ENCODE measurements at places on chromosomes 4 and X.

GRCh38 chr4:67785528-67785927, 31.3 kb upstream of the GNRHR start:
- no peak for DNase-seq

DNA sequence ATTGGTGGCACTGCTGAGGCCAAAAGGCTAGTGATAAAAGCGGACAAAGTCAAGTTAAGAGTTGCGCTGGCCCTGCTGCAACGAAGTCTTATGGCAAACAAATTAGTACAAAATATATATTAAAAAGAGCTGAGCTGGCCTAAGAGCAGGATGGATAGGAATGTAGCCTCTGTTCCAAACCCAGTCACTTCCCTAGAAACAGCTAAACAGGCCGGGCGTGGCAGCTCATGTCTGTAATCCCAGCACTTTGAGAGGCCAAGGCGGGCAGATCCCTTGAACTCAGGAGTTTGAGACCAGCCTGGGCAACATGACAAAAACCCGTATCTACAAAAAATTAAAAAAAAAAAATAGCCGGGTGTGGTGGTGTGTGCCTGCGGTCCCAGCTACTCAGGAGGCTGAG, 32.4 kb upstream of the UGDH start:
- DNase-seq, result no peak

- no peak for DNase-seq
These were observed 247.7 kb upstream of the ARSJ start for GRCh38 chr4:114226968-114227760.

DNA sequence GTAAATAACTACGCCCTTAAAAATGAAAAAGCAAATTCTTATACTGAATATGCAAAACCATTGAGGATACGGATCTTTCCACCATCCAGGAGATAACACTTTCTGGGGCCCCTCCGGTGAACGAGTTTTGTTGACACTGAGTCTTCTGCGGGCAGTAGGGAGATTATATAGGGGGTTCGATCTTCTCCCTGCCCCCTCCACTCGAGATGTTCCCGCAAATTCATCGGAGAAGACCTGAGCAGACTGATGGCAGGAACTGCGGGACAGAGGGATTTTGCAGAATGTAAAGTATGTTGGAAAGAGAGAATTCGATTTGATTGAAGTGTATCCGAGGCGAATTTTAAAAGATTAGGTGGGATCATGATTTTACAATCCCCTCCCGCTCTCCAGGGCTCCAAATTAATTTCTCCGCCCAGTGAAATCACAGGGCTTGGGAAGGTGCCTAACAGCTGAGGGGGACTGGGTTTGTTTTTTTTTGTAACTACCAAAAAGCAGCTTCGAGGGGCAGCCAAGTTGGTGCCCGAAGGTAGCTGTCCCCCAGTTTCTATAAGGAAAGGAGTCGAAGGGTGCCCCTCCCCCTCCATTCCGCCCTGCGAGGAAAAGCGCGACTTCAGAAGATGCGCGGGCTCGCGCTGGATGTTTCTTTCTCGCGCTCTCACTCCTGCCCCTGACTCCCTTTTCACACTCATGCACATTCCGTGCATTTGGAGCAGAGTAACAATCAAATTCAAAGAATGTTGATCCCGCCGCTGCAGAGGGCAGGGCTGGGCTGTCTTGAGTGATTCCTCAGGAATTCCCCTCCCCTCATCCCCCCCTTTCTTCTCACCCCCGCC, 1.2 kb downstream of the TMEM255A start:
- no peak for DNase-seq

GRCh38 chr4:154490583-154491340, 837 bp downstream of the DCHS2 start:
- DNase-seq, result no peak

DNA sequence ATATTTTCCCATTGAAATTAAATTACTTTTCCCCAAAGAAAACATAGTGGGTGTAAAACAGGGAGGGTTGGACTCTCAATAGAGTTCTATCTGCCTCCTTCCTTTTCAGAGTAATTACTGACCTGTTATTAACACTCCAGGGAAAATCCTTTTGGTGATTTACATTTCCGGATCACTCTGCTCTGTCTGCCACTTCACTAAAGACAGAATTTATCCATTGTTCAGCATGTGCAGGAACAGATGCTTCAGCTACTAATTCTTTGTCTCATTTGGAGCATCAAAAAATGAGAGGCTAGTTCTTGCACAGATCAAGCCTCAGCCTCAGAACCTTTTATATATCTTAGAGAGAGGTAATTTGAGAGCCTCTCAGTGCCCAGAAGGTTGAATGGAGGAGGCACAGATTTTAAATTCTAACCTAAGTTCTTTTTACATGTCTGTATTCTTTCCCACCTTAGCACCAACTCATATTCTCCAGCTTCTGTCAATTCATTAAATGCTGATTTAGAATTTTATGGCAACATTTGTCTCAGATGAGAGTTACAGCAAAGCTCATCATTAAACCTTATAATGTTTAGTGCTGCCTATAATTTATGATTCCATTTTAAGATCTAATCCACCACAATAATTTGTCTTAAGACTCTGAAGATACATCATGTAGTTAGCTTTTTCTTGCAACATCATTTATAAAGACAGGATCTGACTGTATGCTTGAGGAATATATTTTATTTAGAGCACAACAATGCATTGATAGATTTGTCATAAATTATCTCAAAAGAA, 1494.4 kb downstream of the STIM2 start:
- no peak for DNase-seq

DNA sequence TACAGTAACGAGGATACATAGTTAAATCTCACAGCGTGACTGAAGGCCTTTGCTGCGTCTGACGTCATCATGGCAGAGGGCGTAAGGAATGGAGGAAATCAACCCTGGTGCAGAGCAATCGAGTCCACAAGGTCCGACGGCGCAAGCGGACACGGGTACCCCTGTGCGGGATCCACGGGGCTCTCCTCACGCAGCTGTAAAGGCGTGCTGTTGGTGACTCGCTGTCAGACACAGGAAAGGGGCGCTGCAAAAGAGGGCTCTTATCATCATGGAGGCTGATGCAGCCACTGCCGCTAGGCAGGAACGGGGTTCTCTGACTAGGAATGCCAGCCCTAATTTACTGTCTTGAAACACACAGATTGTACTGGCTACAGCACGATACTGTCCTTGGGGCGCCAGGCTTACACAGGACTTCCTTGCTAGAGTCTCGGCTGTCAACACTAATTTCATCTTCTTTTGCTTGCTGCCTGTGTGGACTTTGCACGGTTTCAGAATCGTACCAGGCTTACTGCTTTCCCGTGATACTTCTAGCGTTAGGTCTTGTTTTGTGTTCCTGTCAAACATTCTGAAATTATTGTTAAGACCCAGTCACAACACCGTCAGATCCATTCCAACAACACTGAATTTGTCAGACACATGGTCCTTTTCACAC, 13.6 kb downstream of the RNF212 start:
- no peak for DNase-seq

DNA sequence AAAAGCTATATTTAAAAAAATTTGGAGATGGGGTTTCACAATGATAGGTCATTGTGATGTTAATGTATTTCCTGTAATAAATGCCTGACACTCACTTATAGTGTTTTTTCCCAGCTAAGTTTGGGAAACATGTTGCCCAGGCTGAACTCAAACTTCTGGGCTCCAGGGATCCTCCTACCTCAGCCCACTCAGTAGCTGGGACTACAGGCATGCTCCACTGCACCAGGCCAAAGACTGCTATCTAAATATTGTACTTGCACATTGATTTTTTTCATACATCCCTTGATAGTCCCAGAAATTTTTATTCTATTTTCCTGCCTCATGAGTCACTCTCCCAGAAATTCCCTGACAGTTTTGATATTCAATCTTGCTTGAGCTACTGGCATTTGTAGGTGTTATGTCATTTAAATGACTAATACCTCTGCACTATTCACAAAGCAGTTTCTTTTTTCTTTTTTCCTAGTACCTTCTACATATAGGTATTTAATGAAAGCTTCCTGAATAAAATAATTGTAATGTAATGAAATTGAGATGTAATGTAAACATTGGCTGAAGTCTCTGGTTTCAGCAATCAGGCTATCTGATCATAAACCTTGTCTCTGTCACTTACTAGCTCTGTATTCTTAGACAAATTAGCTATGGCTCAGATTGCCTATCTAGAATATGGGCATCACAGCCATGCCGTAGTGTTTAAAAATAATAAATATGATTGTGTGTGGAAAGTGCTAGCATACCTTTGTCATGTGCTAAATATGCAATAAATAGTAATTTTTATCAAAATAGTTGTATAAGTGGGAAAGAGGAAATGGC, 1973.0 kb upstream of the AGA start:
- DNase-seq, result no peak

DNA sequence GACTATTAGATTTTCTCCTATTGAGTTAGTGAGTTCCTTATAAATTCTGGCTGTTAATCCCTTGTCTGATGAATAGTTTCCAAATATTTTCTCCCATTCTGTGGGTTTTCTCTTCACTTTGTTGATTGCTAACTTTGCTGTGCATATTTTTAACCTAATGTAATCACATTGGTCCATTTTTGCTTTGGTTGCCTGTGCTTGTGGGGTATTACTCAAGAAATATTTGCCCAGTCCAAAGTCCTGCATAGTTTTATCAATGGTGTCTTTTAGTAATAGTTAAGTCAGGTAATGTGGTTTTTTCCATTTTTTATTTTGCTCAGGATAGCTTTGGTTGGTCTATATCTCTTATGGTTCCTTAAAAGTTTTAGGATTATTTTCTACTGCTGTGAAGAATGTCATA, 490.3 kb downstream of the ARAP2 start:
- DNase-seq, result no peak

GRCh38 chr4:52718123-52718522, 33.1 kb downstream of the ERVMER34-1 start:
- DNase-seq, result no peak

GRCh38 chrX:129139837-129140598, 383.3 kb downstream of the SMARCA1 start:
- DNase-seq, result no peak

- no peak for DNase-seq
These were observed at the start of gene ARMCX2 for GRCh38 chrX:101659601-101660063. Gene ARMCX2 (minus strand): TSS chrX:101659850. CDS start chrX:101657588, 2,262 bp downstream.

GRCh38 chr4:7199771-7200441, 7.6 kb downstream of the SORCS2 start:
- no peak for DNase-seq

GRCh38 chr4:160175064-160175643, 1072.3 kb downstream of the RAPGEF2 start:
- DNase-seq, result no peak

- DNase-seq, result peak; percentile 54
These were observed 3.3 kb downstream of the SH3TC1 start for GRCh38 chr4:8202108-8203051.

DNA sequence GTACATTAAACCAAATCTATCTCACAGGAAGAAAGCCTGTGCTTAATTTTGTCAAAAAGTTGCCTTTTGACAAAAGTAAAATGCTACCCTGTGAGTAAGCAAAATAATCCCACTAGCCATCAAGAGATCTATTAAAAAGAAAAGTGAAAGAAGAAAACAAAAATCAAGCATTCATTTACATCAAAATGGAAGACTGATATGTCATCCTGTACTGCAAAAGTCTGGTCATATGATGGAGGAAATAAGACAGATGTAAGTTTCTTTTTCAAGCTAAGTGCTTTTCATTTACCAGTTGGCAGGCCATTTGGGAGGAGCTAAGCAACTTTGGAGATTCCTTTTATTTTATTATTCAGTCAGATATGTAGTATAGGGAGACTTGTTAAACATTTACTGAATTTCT, 387.4 kb downstream of the SPOCK3 start:
- no peak for DNase-seq

DNA sequence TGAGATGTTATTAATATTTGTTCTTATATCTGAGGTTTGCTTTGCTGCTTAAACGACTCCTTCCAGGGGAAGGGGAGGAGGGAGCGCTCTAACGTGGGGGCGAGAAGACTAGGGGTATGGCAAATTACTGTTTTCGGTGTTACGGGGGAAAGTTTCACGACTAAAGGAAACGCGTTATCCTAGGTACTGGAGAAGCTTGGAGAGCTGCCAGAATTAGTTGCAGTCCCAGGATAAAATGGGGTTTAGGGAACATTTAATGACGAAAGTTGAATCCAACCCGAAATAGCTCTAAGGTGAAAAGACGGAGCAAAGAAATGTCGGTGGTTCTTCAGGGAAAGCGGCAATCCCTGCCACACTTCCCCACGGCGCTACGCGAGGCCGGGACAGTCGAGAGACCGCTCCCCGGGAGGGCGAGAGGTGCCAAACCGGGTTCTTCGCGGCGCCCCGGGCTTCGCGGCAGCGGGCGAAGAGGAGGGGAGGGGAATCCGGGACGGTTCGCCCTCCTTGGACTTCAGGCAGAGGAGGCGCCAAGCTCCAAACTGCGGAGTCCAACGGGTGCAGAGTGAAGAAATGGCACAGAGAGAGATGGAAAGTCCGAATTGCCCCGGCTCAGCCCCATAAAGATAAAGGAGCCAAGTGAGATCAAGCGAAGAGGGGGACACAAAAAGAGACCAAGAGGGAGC, 724 bp downstream of the THOC2 start:
- no peak for DNase-seq

DNA sequence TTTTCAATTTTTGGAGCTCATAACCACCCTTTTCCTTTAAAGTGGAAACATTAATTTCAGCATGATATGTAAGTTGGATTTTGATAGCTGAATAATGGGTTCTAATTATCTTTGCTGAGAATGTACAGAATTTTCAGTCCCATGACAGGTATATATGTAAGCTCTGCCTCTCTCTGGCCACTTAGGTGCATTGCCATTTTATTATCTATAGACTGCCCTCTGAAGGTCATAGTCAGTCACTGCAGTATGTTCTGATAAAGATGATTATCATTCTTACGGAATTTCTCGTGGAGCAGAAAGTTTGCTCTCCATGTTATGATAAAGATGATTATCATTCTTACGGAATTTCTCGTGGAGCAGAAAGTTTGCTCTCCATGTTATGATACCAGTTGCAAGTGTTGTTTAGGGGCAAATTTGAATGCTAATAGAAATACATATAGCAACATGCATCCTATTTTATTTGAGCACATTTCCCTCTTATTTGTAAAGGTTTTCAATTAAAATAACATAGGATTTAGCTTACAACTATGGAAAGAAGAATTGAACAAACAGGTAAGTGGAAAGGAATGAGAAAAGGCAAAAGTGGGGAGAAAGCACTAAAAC, 10.4 kb downstream of the AFP start:
- peak; percentile 72 for DNase-seq

- no peak for DNase-seq
These were observed 1606.4 kb upstream of the TENM3 start for GRCh38 chr4:180636696-180637404.

GRCh38 chr4:175418516-175418915, 393.5 kb downstream of the GPM6A start:
- no peak for DNase-seq

- no peak for DNase-seq
These were observed 123.3 kb upstream of the RAI2 start for GRCh38 chrX:17984415-17984814.

DNA sequence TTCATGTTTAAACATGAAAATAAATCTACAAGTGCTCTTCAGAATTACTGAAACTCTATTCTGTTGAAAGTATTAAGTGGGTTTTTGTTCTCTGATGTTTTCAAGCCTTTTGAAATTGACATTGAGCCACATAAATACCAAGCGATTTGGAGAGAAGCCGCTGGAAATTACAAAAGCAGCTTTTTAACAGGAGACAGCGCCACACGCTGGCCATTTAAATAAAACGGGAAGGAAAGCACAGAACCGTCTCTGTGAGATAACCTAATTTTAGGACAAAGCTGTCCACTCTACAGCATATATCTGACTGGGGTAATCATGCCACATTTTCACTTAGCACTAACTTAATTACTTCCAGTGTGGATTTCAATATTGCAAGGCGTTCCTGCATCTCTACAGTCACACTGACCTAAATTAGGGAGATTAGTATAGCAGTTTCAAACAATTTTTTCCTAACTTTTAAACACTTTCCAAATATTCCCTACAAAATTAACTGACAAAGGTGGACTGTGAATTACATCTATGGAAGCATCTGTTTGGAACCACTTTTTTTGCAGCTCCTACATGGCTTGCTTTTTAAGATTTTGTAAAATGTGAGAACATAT, 6.8 kb upstream of the ANOS1 start:
- DNase-seq, result peak; percentile 41
